ENCODE measurements at places on chromosomes 12 and 14. TPM values are rescaled to one million over a fixed set of nuclear protein-coding genes. Genes with fewer than 3 reads are reported as not detected.

DNA sequence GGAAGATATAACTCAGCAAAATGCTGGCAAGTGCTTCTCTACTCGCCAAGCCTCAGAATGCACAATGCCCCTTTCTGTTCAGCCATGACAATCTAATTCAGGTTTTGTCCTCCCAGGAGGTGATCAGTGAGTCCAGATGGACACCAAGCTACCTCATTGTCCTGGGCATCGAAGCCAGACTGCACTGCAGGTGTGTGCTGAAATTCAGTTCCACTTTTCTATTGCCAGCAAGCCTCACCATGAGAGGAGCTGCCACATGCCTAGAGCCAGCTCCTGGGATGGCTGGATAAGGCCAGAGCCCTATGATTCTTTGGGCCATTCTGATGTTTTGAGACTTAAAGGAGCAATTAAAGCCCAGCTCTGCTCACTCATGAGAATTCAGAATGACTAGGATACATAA is 186.7 kb downstream of the GRIN2B start:
- DNase-seq, result no peak

GRCh38 chr14:61696753-61697318 is 1.5 kb downstream of the HIF1A start:
- DNase-seq, result no peak

- no peak for DNase-seq
These were observed 91.3 kb upstream of the DNM1L start for GRCh38 chr12:32587581-32588495.

GRCh38 chr12:55842681-55843429 is at the start of gene MMP19:
MMP19 (minus strand) TSS chr12:55842936; CDS start chr12:55842830, 106 bp downstream.
- peak; percentile 41 for DNase-seq

DNA sequence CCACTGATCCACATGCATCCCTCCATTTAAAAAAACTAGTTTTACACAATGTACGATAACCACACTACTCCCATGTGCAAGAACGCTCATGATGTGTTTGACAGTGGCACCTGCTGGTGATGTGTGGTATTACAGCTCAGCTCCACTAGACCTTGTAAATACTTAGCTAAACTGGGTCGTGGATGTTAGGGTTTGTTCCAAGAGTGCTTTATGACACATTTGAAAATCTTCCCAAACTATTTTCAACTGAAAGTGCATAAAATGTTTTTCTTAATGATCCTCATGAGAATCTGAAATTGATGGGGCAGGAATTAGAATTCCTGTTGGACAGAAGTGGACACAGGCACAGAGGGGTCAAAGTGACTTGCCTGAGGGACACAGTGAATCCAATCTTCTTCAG is 99.2 kb downstream of the SCARB1 start:
- no peak for DNase-seq

DNA sequence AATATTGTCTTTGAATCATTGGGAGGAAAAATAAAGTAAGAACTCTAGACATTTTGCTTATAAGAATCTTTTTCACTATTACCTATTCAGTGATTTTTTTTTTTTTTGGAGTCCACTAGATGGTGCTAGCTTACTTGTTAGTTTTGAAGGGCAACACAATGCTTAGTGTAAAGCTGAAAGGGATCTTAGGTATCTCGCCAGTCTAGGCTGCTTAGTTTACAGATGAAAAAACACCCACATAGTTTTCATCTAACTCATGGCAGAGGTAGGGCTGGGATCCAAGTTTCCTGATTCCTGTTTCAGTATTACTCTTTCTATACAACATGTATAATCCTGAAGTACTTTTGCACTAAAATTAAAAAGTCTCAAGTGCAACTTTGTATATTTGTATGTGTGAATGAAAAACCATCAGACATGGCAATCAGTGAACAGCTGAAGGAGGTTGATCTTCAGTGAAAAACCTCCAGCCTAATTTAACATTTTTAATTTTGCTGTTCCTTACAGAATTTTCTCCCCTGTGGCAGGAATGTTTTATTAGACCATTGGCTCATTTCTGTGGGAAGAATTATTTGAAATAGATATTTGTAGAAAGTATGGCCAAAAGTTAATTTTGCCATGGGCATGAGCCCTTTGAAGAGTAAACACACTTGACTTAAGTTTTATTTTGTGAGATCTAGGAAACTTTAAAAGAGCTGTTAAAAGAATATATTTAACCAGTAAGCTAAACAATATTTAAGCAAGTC is 40.7 kb downstream of the LRRIQ1 start:
- DNase-seq, result peak; percentile 41

- DNase-seq, result no peak
These were observed 11.4 kb downstream of the CAND1 start for GRCh38 chr12:67280572-67280971.

DNA sequence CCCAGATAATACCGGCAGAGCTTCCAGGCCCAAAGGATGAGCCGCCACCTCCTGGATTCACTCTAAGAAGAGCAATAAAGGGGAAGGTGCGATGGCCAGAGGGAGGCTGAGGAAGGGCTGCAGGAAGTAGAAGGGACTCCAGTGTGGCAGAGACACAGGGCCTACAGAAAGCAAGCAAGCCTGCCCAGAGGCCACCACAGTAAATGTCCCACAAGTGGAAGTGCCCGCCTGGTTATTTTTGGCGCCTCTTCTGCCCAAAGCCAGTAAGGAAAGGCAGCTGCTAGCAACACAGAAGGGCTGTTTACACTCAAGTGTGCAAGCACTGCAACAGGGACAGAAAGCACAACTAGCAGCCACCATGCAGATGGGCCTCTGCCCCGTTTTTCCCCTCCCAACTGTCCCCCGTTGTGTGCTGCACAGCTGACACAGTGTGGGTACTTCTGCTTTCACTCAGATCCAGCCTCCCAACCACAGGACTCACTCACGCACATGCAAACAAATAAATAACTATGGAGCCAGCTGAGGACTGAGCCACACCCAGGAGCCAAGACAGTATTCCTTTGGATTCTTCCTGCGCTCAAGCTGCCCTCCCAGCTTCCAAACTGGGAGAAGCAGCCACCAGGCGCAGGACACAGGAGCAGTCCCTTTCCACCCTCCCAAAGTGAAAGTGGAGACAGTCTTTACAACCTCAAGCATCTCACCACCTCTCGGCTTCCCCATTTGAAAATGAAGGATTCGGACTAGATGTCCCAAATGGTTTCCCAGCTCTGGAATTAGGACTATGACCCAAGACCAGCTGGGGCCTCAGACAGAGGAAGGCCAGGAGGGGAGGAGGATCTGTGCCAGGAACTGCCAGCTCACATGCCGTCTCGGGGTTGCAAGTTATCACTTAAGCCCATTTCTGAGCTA is 40.0 kb upstream of the PNMA1 start:
- DNase-seq, result no peak

DNA sequence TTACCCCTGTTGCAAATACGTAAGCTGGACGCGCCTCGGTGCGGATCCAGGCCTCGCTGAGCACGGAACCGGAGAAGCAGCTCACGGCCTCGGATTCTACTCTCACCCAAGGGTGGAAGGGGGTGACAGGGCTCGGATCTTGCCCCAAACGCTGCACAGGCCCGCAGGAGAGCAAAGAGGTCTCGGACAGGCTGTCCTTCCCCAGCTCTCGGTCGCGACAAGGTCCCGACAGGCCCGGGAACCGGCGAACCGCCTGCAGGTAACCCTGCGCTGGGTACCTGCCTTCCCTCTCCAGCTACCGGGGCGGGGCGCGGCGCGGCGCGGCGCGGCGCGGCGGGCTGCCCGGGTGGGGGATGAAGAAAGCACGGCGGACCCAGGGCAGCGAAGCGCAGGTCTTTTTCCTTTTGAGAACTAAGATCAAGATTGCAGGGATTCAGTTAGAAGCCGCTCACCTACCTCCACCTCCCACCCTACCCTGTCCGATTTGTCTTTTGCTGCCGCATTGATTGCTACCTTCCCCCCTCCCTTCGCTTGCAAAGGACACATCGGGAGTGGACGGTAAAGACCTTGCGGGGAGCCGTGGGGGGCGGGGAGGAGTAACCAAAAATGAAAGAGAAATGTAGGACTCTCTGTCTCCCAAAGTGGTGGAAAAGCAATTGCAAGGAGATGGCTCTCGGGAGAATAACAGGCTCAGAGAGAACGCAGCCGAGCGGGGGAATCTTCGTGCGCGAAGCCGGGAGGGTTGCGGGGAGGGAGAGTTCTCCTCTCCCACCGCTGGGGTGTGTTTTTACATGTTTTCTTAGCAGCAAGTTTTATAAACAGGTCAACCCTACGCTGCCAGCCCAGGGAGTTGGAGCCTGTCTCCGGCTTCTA is 8.4 kb upstream of the TBX3 start:
- no peak for DNase-seq

Gene CALCOCO1
- total RNA-seq, result 88.9 TPM

Gene PRH1
- 17.2 TPM for total RNA-seq

Gene CCDC197
- not detected for total RNA-seq

Gene CLEC7A
- total RNA-seq, result 6.1 TPM

Gene DEPDC4
- total RNA-seq, result 1.8 TPM

Gene MYF5
- total RNA-seq, result not detected

Gene KRT5
- total RNA-seq, result 134 TPM

Gene KRT6C
- not detected for total RNA-seq

Gene KRT79
- total RNA-seq, result 0.28 TPM
